Neural crest cell (in vitro differentiated cells): ENCODE measurements at places on chromosomes 7 and 10. TPM values are rescaled to one million over a fixed set of nuclear protein-coding genes. Genes with fewer than 3 reads are reported as not detected.

POP7 gene
- total RNA-seq = 64.1 and 67.9 TPM in 2 replicates

DNA sequence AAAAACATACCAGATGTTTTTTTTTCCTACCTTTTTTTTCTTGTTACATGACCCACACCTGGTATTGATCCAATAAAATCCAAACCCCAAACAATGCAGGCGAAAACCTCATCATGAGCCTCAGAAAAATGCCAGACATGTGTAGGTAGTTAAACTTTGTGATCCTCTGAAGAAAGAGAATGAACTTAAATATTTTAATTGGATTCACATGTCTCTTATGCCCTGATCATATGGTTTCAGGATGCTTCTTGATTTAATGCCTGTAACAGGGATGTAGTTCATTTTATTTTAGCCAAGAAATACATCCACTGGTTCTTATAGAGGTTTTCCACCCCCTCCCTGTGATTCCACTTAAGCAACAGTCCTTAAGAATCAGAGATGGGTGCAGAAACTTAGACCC lies 451.6 kb downstream of the TYW1 start:
- H3K4me3 ChIP-seq = no peak overlapping the region
- H3K36me3 ChIP-seq = no peaks in the 10 kb centered on the region
- no peak for DNase-seq
- H3K27ac ChIP-seq = no peak overlapping the region
- no peaks in the 10 kb centered on the region for H3K27me3 ChIP-seq
- peaks cover 4% of the 10 kb centered on the region for H3K4me1 ChIP-seq

AQP1 gene
- total RNA-seq = 0.48 and 1.4 TPM in 2 replicates

- peak overlapping the region; percentile 80 for H3K4me3 ChIP-seq
- DNase-seq = no peak
- H3K36me3 ChIP-seq = peaks cover 6% of the 10 kb centered on the region
Measured at GRCh38 chr10:86518781-86519180, 2.8 kb downstream of the WAPL start.

CUL2 gene
- total RNA-seq = 40.1 and 40.9 TPM in 2 replicates

LRRC17 gene
- 34.9 and 35.8 TPM in 2 replicates for total RNA-seq

- H3K36me3 ChIP-seq = no peaks in the 10 kb centered on the region
- no peak overlapping the region for H3K27ac ChIP-seq
- DNase-seq = no peak
- no peak overlapping the region for H3K4me3 ChIP-seq
- H3K4me1 ChIP-seq = peaks cover 16% of the 10 kb centered on the region
- no peaks in the 10 kb centered on the region for H3K27me3 ChIP-seq
Measured at GRCh38 chr10:74746813-74747212, 79.6 kb upstream of the KAT6B start.

TMEM229A gene
- 10.3 and 10.9 TPM in 2 replicates for total RNA-seq

GRCh38 chr10:86261941-86262687 lies 104.5 kb downstream of the GRID1 start:
- no peak overlapping the region for H3K4me3 ChIP-seq
- peaks cover 17% of the 10 kb centered on the region for H3K4me1 ChIP-seq
- no peaks in the 10 kb centered on the region for H3K36me3 ChIP-seq
- peaks cover 9% of the 10 kb centered on the region for H3K27me3 ChIP-seq

GRCh38 chr7:116306409-116307048 lies 96.2 kb downstream of the TES start:
- H3K4me1 ChIP-seq = no peaks in the 10 kb centered on the region
- no peak for DNase-seq
- H3K27ac ChIP-seq = no peak overlapping the region
- no peaks in the 10 kb centered on the region for H3K27me3 ChIP-seq
- H3K36me3 ChIP-seq = no peaks in the 10 kb centered on the region
- H3K4me3 ChIP-seq = no peak overlapping the region

DNA sequence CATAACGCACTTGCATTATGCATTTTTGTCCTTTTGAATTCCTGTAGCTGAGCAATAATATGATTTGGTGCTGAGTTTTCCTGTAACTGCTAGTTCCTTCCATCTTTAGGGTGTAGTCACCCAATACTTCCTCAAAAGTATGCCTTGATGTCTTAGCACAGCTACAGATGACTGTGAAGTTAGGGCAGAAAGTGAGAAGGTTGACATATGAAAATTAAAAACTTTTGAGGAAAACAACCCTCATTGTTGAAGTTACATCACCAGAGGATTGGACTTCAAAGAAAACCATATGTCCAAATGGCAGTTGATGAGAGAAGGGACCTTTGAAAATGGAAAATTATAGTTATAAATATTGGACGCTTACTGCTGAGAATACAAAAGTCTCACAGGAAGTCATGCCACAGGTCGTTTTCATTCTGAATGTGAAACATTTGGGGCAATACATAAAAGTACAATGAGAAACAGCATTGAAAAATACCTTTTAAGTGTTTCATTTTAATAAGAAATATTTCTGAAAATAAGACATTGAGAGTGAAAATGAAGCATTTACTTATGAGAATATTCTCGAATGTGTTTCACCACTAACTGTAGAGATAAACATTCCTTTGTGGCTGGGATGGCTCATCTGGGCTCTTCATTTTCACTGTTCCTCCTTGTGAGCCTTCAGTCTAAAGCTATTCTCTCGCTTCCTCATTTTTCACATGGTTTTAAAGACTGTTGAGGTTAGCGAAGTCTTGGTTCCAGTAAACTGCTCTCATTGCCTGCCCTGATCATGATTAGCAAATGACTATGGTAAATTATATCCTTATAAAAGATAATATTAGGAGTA lies 61.4 kb upstream of the NME8 start:
- peaks cover 11% of the 10 kb centered on the region for H3K4me1 ChIP-seq
- no peaks in the 10 kb centered on the region for H3K27me3 ChIP-seq
- H3K27ac ChIP-seq = no peak overlapping the region

DNA sequence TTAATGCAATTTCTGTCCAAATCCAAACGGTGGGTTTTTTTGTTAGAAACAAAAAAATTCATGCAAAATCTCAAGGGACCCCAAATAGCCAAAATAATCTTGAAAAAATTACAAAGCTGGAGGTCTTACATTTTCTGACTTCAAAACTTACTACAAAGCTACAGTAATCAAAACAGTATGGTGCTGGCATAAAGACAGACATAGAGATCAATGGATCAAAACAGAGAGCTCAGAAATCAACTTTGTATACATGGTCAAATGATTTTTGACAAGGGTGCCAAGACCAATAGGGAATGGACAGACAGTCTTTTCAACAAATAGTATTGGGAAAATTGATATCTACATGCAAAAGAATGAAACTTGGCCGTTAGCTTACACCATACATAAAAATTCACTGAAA lies 21.7 kb upstream of the CYP3A4 start:
- H3K4me3 ChIP-seq = no peak overlapping the region
- H3K27me3 ChIP-seq = peaks cover 32% of the 10 kb centered on the region
- no peak for DNase-seq

- peaks cover 24% of the 10 kb centered on the region for H3K4me1 ChIP-seq
- no peak overlapping the region for H3K4me3 ChIP-seq
Measured at GRCh38 chr10:86900955-86901354, 56.5 kb downstream of the MMRN2 start.

ATP6V0A4 gene
- not detected in 2 replicates for total RNA-seq

DNA sequence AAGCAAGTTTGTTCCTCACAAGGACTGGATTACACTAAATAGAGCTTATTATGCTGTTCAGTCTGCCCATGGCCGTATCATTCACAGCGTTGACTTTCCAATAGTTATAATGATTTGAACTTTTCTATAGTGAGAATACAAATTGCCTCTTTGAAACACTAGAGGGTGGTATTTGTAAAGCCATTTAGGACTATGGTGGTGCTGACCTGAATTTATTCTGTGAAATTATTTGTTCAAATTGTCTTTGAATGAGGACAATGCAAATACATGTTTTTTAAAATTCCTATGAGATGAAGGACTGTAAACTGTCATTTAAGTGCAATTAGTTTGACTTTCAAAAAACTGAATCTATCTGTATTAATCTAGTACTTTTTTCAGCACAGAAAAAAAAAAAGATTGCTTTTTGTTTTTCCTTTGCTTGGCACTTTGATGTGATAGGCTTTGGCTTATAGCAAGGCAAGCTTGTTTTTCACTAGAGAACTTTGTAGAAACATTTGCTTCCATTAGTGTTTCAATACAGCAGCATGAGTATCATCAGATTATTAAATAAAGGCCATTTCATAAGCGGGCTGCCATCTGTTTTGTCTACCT lies 122.7 kb upstream of the TMEM229A start:
- peaks cover 13% of the 10 kb centered on the region for H3K4me1 ChIP-seq
- H3K36me3 ChIP-seq = no peaks in the 10 kb centered on the region

NHLRC2 gene
- total RNA-seq = 55.0 and 58.7 TPM in 2 replicates

DNA sequence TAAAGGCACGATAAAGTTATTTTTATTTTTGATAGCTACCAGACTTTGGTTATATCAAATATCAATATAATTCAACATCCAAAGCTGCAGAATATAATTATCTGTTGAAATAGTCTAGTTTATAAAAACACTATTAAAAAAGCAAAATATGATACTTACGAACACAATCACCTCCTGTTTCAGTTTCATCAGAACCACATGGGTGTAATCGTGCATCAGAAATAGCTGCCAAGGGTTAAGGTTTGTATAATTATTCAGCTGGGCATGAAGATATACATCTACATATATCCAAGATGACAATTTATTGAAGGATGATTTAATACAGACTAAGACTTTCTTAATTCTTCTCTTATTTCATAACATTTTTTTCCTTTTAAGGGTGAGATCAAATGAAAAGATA lies 20.3 kb downstream of the VWDE start:
- DNase-seq = no peak
- H3K27ac ChIP-seq = no peak overlapping the region
- H3K36me3 ChIP-seq = no peaks in the 10 kb centered on the region
- H3K4me3 ChIP-seq = no peak overlapping the region
- H3K4me1 ChIP-seq = peaks cover 13% of the 10 kb centered on the region
- no peaks in the 10 kb centered on the region for H3K27me3 ChIP-seq

TSPAN13 gene
- 36.7 and 37.3 TPM in 2 replicates for total RNA-seq

RASSF4 gene
- 16.4 and 18.6 TPM in 2 replicates for total RNA-seq

LIPN gene
- not detected in 2 replicates for total RNA-seq

CHST15 gene
- total RNA-seq = 1.3 and 1.5 TPM in 2 replicates

DNA sequence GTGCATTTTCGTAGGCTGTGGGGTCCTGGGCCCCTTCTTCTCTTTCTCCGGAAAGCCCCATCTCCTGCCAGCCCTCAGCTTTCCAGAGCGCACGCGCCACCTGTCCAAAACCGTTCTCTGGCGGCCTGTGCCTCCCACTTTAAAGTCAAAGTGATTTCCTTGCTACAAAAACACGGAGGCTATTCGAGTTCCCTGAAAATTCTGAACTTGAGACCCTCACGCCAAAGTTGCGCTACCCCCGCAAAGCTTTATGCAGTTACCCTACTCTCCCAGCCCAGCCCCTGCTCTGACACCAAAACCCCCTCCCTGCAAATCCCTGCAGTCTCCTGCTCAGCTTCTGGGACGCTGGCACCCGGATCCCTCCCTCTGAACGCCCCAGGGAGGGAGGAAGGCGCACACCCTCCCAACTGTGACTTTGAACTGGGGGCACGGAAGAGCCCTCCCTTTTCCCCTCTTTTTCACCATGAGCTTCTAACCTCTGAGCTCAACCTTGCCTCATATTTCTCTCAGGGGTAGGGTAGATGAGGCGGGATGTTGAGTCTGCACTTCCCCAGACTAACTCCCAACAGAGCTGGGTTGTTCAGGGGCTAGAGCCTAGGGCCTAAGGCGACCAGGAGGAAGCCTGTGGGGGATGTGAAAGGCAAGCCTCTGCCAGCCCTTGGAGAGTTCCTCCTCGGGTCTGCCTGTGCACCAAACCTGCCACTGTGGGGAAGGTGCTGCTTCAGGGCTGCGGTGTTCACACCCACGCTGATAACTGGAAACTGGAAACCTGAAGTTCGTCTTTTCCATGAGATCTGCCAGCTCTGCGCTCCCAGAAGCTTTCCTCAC lies 2.7 kb upstream of the PAX4 start:
- H3K27ac ChIP-seq = no peak overlapping the region
- no peaks in the 10 kb centered on the region for H3K36me3 ChIP-seq
- no peak overlapping the region for H3K4me3 ChIP-seq
- no peaks in the 10 kb centered on the region for H3K4me1 ChIP-seq
- DNase-seq = no peak
- H3K27me3 ChIP-seq = peaks cover 91% of the 10 kb centered on the region

GRCh38 chr10:131267814-131268095 lies 43.8 kb downstream of the TCERG1L start:
- no peaks in the 10 kb centered on the region for H3K4me1 ChIP-seq
- no peak overlapping the region for H3K27ac ChIP-seq
- H3K36me3 ChIP-seq = no peaks in the 10 kb centered on the region
- DNase-seq = no peak

DNA sequence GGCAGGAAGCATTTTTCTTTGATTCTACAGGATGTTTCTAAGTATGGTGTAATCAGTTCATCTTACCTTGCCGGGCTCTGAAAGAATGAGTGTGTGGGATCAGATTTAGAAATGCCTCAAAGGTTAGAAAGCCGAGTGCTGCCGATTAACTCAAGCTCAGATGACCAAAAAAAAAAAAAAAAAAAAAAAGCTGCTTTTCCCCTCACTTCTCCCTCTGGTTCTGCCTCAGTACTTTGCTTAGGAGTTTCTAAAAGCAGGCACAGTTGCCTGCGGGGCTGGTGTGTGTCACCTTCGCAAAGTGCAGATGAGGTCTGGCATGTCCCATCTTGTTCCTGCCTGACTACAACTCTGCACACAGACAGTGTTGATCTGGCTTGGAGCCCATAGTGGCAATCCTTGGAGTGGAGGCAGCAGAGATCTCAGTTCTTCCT lies 47.0 kb downstream of the KIAA1217 start:
- no peaks in the 10 kb centered on the region for H3K36me3 ChIP-seq
- H3K4me3 ChIP-seq = no peak overlapping the region
- H3K27ac ChIP-seq = peak overlapping the region; percentile 39
- DNase-seq = no peak
- H3K4me1 ChIP-seq = peaks cover 30% of the 10 kb centered on the region
- H3K27me3 ChIP-seq = no peaks in the 10 kb centered on the region

TMEM178B gene
- total RNA-seq = 19.7 and 22.1 TPM in 2 replicates

DNA sequence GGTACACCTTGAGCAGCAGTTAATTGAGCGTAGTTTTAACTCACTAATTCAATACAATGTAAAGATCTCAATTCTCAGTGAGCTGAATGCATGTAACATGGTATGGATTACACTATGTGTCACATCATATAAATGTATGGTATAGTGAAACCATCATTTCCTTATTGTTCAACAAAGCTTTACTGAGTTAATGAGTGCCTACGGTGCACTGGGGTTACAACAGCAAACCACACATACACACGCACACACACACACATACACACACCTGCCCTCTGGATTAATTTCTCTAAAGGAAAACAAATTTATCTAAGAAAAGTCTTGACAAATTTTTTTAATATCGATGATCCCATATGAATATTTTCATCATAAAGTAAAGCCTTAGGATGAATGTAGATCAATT lies 369.1 kb downstream of the MALRD1 start:
- DNase-seq = no peak
- H3K27ac ChIP-seq = no peak overlapping the region
- H3K4me1 ChIP-seq = no peaks in the 10 kb centered on the region
- H3K27me3 ChIP-seq = peaks cover 2% of the 10 kb centered on the region
- H3K36me3 ChIP-seq = no peaks in the 10 kb centered on the region
- no peak overlapping the region for H3K4me3 ChIP-seq

MYO1G gene
- 0.49 and 0.64 TPM in 2 replicates for total RNA-seq

PTF1A gene
- 0.16 TPM in 1 of 2 replicates, not detected in the other for total RNA-seq
